ENCODE measurements at places on chromosomes 7 and 10. TPM values are rescaled to one million over a fixed set of nuclear protein-coding genes. Genes with fewer than 3 reads are reported as not detected.

GRCh38 chr10:87868277-87868676 lies 4.9 kb downstream of the PTEN start:
- H3K27me3 ChIP-seq, result no peaks in the 10 kb centered on the region
- H3K36me3 ChIP-seq, result peaks cover 6% of the 10 kb centered on the region
- H3K4me1 ChIP-seq, result peaks cover 18% of the 10 kb centered on the region
- no peak overlapping the region for H3K27ac ChIP-seq

DNA sequence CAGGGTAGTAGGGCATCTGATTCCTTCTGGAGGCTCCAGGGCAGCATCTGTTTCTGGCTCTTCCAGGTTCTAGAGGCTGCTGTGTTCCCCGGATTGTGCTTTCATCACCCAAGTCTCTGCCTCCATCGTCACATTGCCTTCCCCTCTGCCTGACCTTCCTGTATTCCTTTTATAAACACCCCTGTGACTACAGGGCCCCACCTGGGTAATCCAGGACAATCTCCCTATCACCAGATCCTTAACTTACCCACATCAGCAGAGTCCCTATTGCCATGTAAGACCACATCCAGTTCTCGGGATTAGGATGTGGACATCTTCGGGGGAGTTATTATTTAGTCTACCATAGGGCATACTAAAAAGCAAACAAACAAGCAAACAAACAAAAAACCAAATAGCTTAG lies 39.4 kb upstream of the AGR3 start:
- no peaks in the 10 kb centered on the region for H3K27me3 ChIP-seq
- H3K36me3 ChIP-seq, result no peaks in the 10 kb centered on the region
- no peak for DNase-seq
- H3K27ac ChIP-seq, result no peak overlapping the region
- H3K4me3 ChIP-seq, result no peak overlapping the region
- peaks cover 6% of the 10 kb centered on the region for H3K4me1 ChIP-seq

HOXA2 gene
- polyA plus RNA-seq, result not detected

- H3K36me3 ChIP-seq, result no peaks in the 10 kb centered on the region
- no peak for DNase-seq
- H3K4me1 ChIP-seq, result peaks cover 18% of the 10 kb centered on the region
- H3K27ac ChIP-seq, result no peak overlapping the region
These were observed 34.4 kb downstream of the AGR3 start for GRCh38 chr7:16847381-16847860.

GRID2IP gene
- not detected for polyA plus RNA-seq

DNA sequence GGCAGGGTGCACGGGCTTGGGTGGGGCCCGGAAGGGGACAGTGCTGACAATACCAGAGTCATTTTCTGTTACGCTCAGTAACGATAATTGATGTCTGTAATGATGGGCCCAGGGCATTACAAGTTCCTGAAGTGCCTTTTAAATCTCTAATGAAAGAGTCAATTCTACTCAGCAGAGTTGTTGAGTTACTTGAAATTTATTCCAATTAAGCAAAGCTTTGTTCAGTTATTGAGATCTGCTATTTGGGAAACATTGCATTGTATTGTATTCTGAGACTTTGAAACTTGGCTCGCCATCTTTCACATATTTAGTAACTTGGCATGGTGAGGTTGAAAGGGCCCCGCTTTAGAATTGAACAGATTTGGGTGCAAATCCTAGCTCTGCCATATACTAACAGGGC lies 34.7 kb downstream of the MINDY4 start:
- H3K36me3 ChIP-seq, result no peaks in the 10 kb centered on the region
- no peaks in the 10 kb centered on the region for H3K4me1 ChIP-seq
- no peaks in the 10 kb centered on the region for H3K27me3 ChIP-seq
- no peak for DNase-seq

CRYGN gene
- polyA plus RNA-seq, result not detected

GRCh38 chr10:88179831-88180230 lies 316.4 kb downstream of the PTEN start:
- DNase-seq, result no peak
- no peak overlapping the region for H3K27ac ChIP-seq
- H3K4me3 ChIP-seq, result no peak overlapping the region
- H3K27me3 ChIP-seq, result no peaks in the 10 kb centered on the region
- no peaks in the 10 kb centered on the region for H3K4me1 ChIP-seq
- H3K36me3 ChIP-seq, result no peaks in the 10 kb centered on the region

DNAH11 gene
- not detected for polyA plus RNA-seq

DNA sequence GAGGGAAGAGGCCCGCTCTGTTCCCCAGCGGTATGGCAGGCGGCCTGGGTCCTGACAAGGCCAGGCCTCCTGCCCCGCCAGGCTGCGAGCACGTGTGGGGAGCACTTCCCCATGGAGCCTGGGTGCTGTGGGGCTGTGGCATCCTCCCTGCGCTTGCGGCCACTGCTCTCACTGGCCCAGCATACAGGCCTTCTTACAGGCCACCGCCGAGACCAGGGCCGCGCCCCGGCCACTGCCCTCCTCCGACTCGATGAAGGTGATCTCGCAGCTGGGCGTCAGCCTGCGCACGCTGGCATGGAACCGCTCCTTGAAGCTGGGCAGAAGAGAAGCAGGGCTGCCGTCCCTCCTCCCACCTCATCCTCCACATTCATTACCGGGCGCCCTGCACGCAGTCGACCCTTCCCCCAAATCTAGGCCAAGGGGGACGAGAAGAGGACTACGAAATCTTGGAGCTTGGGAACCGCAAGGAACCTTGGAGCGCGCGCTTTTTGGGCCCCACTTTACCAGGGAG lies 3.9 kb upstream of the MYL7 start:
- no peaks in the 10 kb centered on the region for H3K36me3 ChIP-seq
- H3K27me3 ChIP-seq, result no peaks in the 10 kb centered on the region
- no peak overlapping the region for H3K4me3 ChIP-seq
- DNase-seq, result no peak
- H3K27ac ChIP-seq, result no peak overlapping the region

SRRM3 gene
- not detected for polyA plus RNA-seq

IFIT1 gene
- polyA plus RNA-seq, result 3.9 TPM

HGF gene
- polyA plus RNA-seq, result 18.6 TPM

DYNC1I1 gene
- polyA plus RNA-seq, result not detected

DNA sequence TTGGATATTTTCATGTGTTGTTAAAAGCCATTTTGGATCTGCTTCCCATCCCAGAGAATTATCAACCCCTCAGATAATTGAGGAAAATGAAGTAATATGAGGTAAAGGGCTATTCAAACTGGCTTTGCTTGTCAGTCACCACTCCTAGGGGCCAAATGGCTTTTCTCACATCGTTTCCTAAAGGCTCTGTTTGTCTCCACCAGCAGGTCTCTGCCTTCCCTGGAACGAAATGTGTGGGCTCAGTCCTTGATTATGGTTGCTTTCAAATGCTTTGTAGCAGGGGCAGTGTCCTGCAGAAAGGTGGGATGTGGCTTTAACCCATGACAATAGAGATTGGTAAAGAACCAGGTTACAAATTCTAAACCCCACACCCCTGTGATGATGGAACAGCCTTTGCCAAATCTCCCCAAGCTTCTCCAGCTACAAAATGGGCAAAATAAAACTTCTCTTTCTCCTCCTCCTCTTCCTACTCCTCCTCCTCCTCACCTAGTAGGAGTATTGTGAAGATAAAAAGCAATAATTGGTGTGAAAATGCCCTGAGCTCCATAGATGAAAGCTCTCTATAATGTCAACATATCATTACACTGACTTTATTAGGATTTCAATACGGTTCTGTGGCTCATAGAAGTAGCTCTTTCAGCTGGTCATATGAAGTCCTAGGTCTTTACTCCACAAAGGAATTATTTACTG lies 127.6 kb downstream of the CHN2 start:
- no peak overlapping the region for H3K27ac ChIP-seq
- DNase-seq, result no peak
- no peaks in the 10 kb centered on the region for H3K36me3 ChIP-seq
- peaks cover 17% of the 10 kb centered on the region for H3K4me1 ChIP-seq
- H3K4me3 ChIP-seq, result no peak overlapping the region

APBB1IP gene
- 45.4 TPM for polyA plus RNA-seq

TFR2 gene
- not detected for polyA plus RNA-seq

KLF14 gene
- polyA plus RNA-seq, result not detected

LAMB4 gene
- not detected for polyA plus RNA-seq

DNA sequence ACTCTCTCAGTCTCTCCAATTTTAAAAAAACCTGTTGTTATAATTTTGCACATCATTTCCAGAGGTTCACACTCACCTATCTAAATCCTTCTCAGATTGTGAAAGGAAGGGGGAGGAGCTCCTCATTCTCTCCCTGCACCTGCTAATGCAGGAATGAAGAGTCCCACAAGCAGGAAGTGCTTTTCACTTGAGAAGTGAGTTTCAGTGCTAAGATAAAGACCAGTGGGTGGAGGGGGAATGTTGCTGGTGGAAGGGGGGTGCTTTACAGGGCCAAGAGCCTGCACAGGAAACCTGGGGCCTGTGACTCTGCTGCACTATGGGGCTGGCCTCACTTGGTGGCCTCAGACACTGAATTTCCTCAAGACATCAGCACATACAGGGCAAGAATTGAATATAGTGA lies 176.4 kb downstream of the PTPN20 start:
- no peak for DNase-seq
- no peaks in the 10 kb centered on the region for H3K27me3 ChIP-seq
- H3K4me3 ChIP-seq, result no peak overlapping the region
- H3K4me1 ChIP-seq, result no peaks in the 10 kb centered on the region

DNA sequence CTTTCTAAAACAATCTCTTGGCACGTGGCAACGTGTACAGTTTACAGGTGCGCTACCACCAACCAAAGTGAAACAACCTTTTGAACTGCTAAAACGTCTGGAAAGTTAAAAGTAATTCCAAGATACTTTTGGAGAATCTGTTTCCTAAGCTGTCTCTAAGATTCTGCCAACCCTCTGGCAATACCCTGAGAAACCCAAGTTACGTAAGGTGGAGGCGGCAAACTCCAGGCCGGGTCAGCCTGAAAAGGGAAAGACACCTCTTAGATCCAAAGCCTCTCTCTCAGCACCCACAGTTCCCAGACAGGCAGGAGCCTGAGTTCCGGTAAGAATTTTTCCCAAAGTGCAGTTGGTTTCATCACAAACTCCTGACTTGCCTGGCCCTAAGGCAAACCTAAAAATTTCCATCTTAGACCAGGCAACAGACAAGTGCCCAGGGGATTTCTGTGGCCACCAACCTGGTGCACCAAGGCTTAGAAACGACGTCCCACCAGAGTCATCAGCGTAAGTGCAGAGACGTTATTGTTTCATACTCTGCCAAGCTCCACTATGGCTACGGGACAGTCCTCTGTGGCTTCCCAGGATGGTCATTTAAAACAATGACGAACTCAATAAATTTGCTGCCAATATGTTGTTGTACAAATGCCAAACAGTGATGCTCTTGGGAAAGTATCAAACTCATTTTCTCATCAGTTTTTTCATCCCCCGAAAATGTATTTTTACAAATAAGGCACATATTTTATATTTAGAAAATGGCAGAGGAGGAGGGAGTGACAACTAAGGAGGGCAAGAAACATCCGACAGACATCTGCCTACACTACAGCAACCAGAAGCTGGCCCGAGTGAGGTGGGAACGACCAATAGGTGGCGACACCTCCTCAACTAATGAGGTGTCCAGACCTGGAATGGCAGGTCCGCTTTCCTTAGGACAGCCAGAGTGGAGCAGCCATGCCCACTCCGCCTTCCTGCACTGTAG lies 205.8 kb upstream of the FRMD4A start:
- H3K4me1 ChIP-seq, result peaks cover 5% of the 10 kb centered on the region
- no peaks in the 10 kb centered on the region for H3K27me3 ChIP-seq
- peaks cover 81% of the 10 kb centered on the region for H3K36me3 ChIP-seq

DNA sequence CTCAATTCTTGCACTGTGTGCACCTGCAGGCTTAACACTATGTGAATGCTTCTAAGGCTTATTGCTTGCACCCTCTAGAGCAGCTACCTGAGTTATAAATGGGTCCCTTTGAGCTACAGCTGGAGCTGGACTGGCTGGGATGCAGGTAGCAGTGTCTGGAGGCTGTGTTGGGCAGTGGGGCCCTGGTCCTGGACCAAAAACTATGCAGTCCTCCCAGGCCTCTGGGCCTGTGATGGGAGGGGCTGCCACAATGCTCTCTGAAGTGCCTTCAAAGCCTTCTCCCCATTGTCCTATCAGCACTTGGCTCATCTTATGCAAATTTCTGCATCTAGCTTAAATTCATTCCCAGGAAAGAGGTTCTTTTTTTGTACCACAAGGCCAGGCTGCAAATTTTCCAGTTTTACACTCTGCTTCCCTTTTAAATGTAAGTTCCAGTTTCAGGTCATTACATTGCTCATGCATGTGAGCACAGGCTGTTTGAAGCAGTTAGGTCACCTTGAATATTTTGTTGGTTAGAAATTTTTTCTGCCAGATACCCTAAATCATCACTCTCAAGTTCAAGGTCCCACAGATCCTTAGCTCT lies 26.0 kb downstream of the KBTBD2 start:
- H3K4me3 ChIP-seq, result no peak overlapping the region
- no peaks in the 10 kb centered on the region for H3K4me1 ChIP-seq
- no peak overlapping the region for H3K27ac ChIP-seq
- peaks cover 22% of the 10 kb centered on the region for H3K36me3 ChIP-seq
- H3K27me3 ChIP-seq, result no peaks in the 10 kb centered on the region

COBL gene
- not detected for polyA plus RNA-seq

GRCh38 chr10:124366825-124367224 lies 51.9 kb downstream of the OAT start:
- H3K27me3 ChIP-seq, result no peaks in the 10 kb centered on the region
- no peaks in the 10 kb centered on the region for H3K36me3 ChIP-seq
- H3K4me3 ChIP-seq, result no peak overlapping the region
- peaks cover 18% of the 10 kb centered on the region for H3K4me1 ChIP-seq

SEMA4G gene
- polyA plus RNA-seq, result not detected

Measured in CD14-positive monocyte (primary cell).